ENCODE measurements at places on chromosomes 11 and 22. TPM values are rescaled to one million over a fixed set of nuclear protein-coding genes. Genes with fewer than 3 reads are reported as not detected.

DNA sequence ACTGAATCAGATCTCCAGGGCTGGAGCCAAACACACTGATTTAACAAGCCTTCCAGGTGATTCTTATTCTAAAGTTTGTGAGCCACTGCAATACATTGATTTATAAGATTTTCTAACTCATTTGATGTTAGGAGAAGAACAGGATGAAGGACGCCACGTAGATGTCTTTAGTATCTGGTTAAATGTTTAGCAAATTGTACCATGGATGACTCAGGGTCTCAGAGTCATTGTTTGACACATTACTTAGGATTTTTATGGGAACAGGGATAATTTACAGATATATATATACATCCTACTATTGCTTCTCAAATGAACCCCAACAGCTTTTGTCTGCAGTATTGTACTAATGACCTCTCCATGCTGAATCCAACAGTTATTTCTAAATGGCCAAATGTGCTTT, 143.1 kb upstream of the DDI1 start:
- no peak for DNase-seq
- no peak overlapping the region for H3K27ac ChIP-seq
- peaks cover 6% of the 10 kb centered on the region for H3K4me1 ChIP-seq
- no peaks in the 10 kb centered on the region for H3K36me3 ChIP-seq

- no peak overlapping the region for H3K27ac ChIP-seq
- H3K4me3 ChIP-seq, result no peak overlapping the region
- DNase-seq, result no peak
- H3K27me3 ChIP-seq, result no peaks in the 10 kb centered on the region
- no peaks in the 10 kb centered on the region for H3K36me3 ChIP-seq
Observed at GRCh38 chr11:31656051-31656450, 146.5 kb downstream of the ELP4 start.

GRCh38 chr11:65439331-65440181, 17.0 kb downstream of the NEAT1 start:
- H3K36me3 ChIP-seq, result peaks cover 80% of the 10 kb centered on the region
- peaks cover 89% of the 10 kb centered on the region for H3K4me1 ChIP-seq
- H3K27ac ChIP-seq, result peak overlapping the region; percentile 26
- DNase-seq, result no peak
- H3K4me3 ChIP-seq, result no peak overlapping the region

DNA sequence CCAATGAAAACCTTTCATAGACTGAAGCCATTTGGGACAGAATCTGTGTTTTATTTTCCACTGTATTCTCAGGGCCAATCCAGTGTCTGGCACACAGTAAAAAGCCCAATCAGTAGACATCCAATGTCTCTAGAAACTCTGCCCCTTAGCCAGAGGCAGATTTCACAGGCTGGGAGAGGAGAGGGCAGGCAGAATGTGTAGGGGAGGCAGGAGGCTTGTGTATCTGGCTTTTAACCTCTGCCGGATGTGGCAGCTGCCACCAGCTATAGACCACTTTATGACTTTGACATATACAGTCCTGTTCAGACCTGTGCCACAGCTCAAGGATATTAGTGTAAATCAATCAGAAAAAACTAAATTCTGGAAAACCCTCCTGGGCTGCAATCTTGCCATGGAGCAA, 4.4 kb downstream of the EXPH5 start:
- no peak overlapping the region for H3K4me3 ChIP-seq
- H3K4me1 ChIP-seq, result peaks cover 19% of the 10 kb centered on the region
- H3K36me3 ChIP-seq, result no peaks in the 10 kb centered on the region
- peak overlapping the region; percentile 10 for H3K27ac ChIP-seq

DNA sequence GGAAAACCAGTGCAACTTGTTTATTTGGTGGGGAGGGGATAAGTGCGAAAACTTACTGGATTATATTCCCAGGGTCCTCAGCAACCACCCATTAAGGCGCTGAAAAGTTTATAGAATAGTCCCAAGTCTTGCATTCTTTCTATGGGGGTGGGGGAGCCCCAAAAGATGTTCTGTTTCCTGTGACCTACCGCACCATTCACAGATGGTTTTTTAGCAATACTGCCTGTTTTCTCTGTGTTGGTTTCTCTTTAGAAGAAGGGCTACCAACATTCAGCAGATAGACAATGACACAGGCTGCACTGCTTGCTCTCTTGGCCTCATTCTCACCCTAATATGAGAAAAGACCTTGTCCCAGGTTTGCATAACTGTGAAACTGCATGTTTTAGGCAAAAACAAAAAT, 86.5 kb downstream of the FAM76B start:
- no peaks in the 10 kb centered on the region for H3K27me3 ChIP-seq
- H3K27ac ChIP-seq, result no peak overlapping the region
- peaks cover 30% of the 10 kb centered on the region for H3K4me1 ChIP-seq
- H3K4me3 ChIP-seq, result no peak overlapping the region

DNA sequence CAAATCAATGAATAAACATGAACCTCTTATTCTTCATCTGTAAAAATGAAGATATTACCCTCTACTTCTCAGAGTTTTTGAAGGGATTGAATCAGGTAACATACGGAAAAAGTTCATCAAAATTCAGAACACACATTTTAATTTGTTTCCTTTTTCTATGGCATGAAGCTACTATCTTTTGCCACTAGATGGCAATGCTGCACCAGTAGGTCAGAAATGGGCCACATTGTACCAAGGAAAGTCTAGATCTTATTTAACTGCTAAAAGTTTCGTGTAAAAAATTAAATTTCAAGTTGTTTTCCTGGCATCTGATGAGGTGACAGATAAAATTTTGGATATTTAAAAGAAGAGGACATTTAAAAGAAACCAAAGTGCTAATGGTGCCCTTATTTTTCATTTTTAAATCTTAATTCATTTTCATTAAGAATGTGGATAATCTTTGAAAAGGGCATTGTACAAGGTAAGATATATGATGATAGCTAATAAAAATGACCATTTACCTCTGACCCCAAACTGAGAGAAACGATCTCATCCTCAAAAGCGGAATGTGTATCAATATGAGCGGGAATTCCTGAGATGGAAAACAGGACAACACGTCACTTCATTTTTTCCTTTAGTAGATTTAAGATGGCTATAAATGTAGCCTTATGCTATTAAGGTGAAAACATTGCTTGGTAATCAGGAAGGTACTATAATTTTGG, 16.1 kb downstream of the ALKBH8 start:
- no peaks in the 10 kb centered on the region for H3K27me3 ChIP-seq
- no peaks in the 10 kb centered on the region for H3K4me1 ChIP-seq
- DNase-seq, result no peak
- H3K27ac ChIP-seq, result no peak overlapping the region
- peaks cover 49% of the 10 kb centered on the region for H3K36me3 ChIP-seq

GRCh38 chr11:126990716-126991480, 9.7 kb downstream of the KIRREL3 start:
- no peak overlapping the region for H3K27ac ChIP-seq
- H3K36me3 ChIP-seq, result no peaks in the 10 kb centered on the region
- H3K27me3 ChIP-seq, result no peaks in the 10 kb centered on the region
- H3K4me3 ChIP-seq, result no peak overlapping the region

- DNase-seq, result no peak
- H3K27ac ChIP-seq, result no peak overlapping the region
- H3K27me3 ChIP-seq, result no peaks in the 10 kb centered on the region
- H3K36me3 ChIP-seq, result no peaks in the 10 kb centered on the region
- H3K4me1 ChIP-seq, result peaks cover 11% of the 10 kb centered on the region
Observed at GRCh38 chr11:66985508-66986177, 10.5 kb downstream of the C11orf86 start.

DNA sequence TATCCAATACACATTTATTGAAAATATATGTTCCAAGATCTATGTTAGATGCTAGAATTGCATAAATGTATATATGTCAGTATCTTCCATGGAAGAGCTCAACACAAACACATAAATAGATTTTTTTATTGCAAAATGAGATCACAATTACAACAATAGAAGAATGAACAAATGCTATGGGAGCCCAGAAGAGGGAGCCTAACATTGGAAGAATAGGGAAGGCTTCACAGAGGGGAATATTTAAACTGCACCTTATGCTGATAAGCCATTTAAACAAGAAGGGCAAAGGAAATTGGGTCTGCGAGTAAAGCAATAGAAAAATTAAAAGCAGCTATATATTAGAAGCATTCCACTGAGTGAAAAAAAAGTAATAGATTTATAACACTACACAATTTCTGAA, 96.1 kb upstream of the LRRC55 start:
- H3K27ac ChIP-seq, result no peak overlapping the region
- H3K4me3 ChIP-seq, result no peak overlapping the region
- no peaks in the 10 kb centered on the region for H3K36me3 ChIP-seq
- no peak for DNase-seq
- H3K4me1 ChIP-seq, result no peaks in the 10 kb centered on the region

DNA sequence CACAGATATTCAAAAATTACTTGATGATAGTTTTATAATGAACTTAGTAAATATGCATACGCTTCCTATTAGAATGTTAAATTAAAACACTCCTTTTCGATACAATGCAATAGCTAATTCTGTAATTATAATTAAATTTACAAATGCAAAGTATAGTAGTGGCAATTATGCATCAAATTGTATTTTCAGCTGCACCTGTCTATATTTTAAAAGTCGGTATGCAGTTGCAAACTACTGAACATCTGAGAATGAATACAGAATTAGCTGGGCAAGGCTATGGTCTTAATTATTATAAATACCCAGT, 110.4 kb upstream of the ARHGAP42 start:
- H3K27me3 ChIP-seq, result no peaks in the 10 kb centered on the region
- no peak overlapping the region for H3K4me3 ChIP-seq
- H3K36me3 ChIP-seq, result no peaks in the 10 kb centered on the region
- H3K27ac ChIP-seq, result no peak overlapping the region

DNA sequence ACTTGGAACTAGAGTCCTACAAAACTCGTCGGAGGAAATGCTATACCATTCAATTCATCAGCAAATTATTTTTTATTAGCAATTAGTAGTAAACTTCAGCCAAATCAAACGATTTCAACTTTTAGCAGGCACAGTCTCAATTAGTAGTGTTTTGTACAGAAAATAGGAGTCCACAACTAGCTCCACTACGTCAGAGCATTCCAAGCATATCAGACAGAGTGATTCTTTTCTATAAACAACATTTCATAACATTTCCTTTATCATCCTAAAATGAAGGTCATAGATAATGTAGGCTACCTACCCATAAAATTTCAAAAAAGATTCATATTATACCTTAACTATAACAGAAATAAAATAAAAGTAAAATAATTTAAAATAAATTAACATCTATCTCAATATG, 169.9 kb downstream of the KIF18A start:
- no peak overlapping the region for H3K27ac ChIP-seq
- no peaks in the 10 kb centered on the region for H3K36me3 ChIP-seq
- H3K4me1 ChIP-seq, result no peaks in the 10 kb centered on the region

GRCh38 chr11:125802387-125802786, 14.5 kb downstream of the PATE3 start:
- no peak overlapping the region for H3K27ac ChIP-seq
- DNase-seq, result no peak
- no peaks in the 10 kb centered on the region for H3K36me3 ChIP-seq
- H3K27me3 ChIP-seq, result no peaks in the 10 kb centered on the region
- H3K4me3 ChIP-seq, result no peak overlapping the region

DNA sequence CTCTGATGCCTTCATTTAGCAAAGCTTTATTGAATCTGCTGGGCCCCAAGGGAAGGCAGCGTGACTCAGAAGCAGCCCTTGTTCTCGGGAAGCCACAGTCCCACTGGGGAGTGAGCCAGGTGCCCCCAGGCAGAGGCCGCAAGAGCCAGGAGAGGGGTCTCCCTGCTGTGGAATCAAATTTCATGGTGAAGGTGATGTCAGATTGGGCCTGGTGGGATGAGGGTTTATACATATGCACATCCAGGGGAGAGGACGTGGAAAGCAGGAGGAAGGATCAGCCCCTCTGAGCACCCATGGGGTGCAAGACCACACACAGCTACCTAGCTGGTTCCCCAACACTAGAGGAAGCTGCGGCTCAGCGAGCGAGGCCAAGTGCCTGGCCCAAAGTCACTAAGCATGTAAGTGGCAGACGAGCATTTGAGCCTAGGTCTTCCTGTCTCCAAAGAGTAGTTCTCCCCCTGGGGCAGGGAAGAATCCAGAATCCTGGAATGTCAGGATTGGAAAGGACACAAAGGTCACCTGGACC, 2.0 kb downstream of the SYNGR1 start:
- H3K27ac ChIP-seq, result no peak overlapping the region
- H3K4me1 ChIP-seq, result peaks cover 19% of the 10 kb centered on the region
- H3K4me3 ChIP-seq, result no peak overlapping the region
- no peaks in the 10 kb centered on the region for H3K27me3 ChIP-seq
- no peak for DNase-seq

DNA sequence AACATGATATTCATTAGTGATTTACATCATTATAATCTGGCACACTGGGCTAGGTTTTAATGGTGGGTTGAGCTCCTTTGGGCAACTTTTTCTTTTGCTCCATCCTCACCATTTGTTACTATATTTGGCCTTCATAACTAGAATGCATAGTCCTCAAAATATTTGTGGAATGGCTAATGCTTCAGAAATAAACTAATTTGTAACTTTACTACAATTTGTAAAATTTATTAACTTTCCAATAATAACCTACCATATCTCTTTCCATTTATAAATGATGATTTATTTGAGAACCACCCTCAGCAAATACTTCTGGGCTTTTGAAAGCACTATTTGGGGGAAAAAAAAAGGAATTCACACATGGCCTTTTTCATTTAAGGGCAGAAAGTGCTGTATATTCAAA, 79.7 kb downstream of the LARGE2 start:
- DNase-seq, result no peak
- H3K27ac ChIP-seq, result no peak overlapping the region
- no peaks in the 10 kb centered on the region for H3K36me3 ChIP-seq
- no peak overlapping the region for H3K4me3 ChIP-seq
- H3K4me1 ChIP-seq, result peaks cover 6% of the 10 kb centered on the region

- no peak overlapping the region for H3K4me3 ChIP-seq
- no peak for DNase-seq
- no peaks in the 10 kb centered on the region for H3K36me3 ChIP-seq
Observed at GRCh38 chr11:121763526-121763925, 310.8 kb upstream of the SORL1-AS1 start.

DNA sequence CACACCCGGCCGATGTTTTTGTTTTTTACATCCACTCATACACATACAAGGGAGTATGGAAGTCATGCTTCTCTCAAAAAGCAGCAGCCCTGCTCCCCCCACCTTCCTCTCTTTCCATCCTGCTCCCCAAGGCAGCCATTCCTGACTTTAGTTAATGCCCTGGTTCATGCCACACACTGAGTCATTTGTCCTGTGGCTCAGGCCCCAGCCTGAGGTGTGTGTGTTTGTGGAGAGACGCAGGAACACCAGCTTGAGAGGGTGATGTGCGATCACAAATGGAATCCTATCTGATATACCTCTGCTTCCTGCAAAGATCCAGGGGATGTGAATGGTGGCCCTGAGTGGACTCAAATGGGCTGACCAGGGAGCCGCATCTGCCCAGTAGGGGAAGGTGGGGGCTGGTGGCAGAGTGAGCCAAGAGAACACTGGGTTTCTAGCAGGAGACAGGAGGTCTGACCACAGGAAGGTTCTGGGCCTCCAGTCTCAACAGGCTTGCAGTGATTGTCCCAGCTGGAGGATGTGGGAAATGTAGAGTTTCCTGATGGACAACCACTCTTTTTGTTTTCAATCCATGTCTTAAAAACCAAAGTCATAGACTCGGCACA, 86.7 kb downstream of the OSBP2 start:
- no peaks in the 10 kb centered on the region for H3K4me1 ChIP-seq
- H3K27ac ChIP-seq, result no peak overlapping the region
- H3K27me3 ChIP-seq, result no peaks in the 10 kb centered on the region
- H3K36me3 ChIP-seq, result no peaks in the 10 kb centered on the region

ASPHD2 gene
- total RNA-seq, result 1.5 TPM

GAL gene
- total RNA-seq, result not detected

MUS81 gene
- 52.8 TPM for total RNA-seq

PLXNB2 gene
- 256 TPM for total RNA-seq

CTSF gene
- total RNA-seq, result 31.2 TPM

PLEKHB1 gene
- total RNA-seq, result 35.4 TPM

UPK2 gene
- not detected for total RNA-seq

OPCML gene
- total RNA-seq, result 0.12 TPM

RHOD gene
- total RNA-seq, result 12.2 TPM

TUBA8 gene
- total RNA-seq, result 1.3 TPM

OR4A15 gene
- not detected for total RNA-seq

All from lower lobe of right lung (tissue), 2 donors.